ENCODE measurements at places on chromosomes 7 and 10.

- DNase-seq: no peak
These were observed 68.1 kb downstream of the MTERF1 start for GRCh38 chr7:91812388-91812787.

DNA sequence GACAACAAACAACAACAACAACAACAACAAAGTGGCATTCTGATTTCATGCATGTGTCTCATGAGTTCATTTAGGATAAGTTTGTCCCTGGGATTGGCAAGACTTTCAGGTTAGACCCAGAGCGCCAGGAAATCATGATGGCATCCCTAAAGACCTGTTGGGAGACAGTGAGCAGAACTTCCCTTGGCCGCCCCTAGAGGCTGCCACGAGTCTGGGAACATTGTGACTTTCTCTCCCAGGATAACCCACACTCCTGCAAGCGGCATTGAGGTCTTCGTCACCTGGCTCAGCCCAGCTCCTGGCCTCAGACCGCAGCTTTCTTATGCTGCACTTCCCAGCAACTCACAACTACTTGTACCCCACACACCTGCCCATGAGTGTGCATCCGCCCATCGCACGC is 80.5 kb upstream of the RNF32 start:
- no peak for DNase-seq

- DNase-seq: no peak
These were observed 7.1 kb upstream of the KLF6 start for GRCh38 chr10:3791974-3792633.

DNA sequence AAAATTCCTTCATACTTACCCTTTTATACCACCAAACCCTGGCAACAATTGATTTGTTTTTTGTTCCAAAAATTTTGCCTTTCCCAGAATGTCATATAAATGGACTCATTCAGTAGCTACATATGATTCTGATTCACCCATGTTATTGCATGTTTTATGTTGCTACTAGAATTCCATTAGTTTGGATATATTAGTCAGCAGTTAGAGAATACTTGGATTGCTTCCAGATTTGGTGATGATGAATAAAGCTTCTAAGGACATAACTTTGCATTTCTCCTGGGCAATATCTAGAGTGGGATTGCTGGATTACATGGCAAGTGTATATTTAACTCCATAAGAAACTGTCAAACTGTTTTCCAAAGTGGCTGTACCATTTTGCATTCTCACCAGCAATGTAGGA is 806.9 kb downstream of the DNAJB9 start:
- no peak for DNase-seq

GRCh38 chr7:139773371-139773770 is 4.4 kb downstream of the HIPK2 start:
- DNase-seq: no peak

DNA sequence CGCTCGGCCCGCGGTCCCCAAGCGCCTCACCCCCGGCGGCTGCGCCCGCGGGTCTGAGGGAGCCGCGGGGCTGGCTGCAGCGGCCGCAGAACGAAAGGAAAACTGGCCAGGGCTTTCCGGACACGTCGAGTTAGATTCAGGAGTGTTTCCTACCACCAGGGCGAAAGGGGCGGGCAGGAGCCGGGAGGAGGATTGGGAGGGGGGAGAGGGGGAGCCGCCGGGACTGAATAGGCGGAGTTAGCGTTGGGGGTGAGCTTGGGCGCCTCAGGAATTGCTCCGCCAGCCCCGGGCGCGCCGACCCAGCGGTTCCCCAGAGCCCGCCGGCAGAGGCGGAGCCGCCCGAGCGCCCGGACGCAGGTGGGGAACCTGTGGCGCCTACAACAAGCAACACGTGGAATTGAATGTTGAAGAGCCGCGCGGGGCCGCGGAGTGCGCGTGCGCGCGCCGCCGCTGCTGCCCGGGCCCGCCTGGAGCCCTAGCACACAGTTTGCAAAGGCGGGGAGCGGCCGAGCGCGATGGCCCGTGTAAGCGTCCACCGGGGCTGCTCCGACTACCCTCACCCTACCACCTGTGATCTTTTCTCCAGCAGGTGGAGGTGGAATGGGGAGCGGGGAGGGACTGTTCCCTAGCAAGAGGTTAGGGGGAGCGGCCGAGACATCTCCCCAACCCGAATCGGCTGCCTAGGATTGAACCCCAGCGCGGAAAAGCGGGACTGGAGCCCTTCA is at the start of gene CADPS2:
TSS of gene CADPS2 (minus strand) at position 104 of the 725 bp plus-strand sequence. CDS start 123 bp downstream, outside the sequence.
- no peak for DNase-seq

All from stimulated activated CD4-positive, alpha-beta T cell treated with anti-CD3 and anti-CD28 coated beads, TNF-alpha, amount 100 ng/mL, for 1 hour (primary cell).